Activated naive CD4-positive, alpha-beta T cell treated with anti-CD3 and anti-CD28 coated beads, Interleukin-2, amount 10 ng/mL, durations not matched to agents 7 days and 5 days (primary cell): ENCODE measurements at places on chromosomes 13 and 19.

DNA sequence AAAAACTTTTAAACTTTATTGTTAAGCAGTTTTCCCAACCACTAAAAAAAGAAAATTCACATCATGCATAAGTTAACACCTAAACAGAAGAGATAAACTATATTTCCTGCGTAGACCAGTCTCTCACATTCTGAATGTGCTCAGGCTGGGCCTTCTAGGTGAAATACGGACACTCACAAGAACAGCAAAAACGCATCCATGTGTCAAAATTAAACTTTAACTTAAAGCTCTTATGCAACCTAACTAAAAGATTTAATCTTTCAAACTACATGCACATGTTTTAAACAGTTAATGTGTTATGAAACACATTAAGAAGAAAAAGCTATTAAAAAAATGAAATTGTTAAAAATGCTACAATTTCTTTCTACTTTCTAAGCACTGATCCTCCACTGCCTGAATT, 2.6 kb downstream of the SAFB2 start:
- DNase-seq, result no peak

DNA sequence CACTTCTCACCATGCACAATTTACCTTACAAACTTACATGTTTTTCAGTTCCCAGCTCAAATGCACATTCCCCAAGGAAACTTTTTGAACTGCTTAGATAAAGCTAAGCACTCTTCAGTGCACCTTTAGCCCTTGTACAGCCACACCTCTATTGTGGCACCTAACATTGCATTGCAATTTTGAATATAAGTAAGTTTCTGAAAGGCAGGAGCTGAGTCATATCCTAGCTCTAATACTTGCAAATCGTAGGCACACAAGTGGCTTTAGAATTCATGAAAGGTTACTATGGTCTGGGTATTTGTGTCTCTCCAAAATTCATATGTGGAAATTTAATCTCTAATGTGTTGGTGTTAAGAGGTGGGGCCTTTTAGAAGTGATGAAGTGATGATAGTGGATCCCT, 4.9 kb upstream of the ESD start:
- DNase-seq, result no peak

DNA sequence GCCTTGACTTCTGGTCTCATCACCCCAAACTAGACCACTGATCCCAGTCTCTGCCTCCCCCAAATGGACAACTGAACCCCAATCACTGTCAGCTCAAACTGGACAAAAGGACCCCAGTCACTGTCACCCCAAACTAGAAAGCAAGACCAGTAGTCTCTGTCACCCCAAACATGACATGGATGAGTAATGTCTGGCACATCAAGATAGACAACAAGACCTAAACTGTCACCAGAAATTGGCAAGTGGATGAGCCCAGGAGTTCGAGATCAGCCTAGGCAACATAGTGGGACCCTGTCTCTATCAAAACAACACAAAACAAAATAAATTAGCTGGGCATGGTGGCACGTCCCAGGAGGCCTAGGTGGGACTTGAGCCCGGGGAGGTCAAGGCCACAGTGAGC, 12.0 kb downstream of the RABAC1 start:
- no peak for DNase-seq

DNA sequence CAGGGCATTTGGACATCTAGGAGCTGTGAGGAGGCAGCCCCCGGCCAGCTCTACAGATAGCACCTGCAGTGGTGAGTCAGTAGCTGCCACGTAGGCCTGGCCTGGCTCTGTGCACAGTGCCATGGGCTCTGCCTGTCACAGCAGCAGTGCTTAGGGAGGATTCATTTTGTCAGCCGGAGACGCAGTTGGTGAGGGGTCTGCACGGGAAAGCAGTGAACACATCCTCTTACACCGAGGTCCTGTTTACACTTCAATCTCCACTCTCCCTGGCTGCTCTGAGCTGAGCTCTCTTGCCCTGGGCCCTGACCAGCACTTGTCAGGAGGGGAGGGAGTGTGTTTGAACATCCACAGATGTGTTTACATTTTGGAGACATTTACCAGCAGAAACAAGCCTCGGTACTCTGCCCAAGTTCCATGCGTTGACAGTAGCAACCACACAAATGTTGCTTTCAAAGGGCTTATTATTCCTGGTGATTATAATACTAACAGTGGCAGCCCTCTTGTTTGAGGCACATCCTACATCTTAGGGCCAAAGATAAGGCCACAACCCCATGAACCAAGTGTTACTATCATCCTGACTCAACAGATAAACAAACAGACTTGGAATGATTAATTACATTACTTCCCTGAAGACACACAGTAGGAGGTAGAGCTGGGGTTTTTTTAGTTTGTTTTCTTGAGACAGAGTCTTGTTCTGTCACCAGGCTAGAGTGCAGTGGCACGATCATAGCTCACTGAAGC, 148.9 kb downstream of the USP12 start:
- no peak for DNase-seq

GRCh38 chr19:11496391-11497163, 9.1 kb downstream of the ZNF653 start:
- peak; percentile 72 for DNase-seq

DNA sequence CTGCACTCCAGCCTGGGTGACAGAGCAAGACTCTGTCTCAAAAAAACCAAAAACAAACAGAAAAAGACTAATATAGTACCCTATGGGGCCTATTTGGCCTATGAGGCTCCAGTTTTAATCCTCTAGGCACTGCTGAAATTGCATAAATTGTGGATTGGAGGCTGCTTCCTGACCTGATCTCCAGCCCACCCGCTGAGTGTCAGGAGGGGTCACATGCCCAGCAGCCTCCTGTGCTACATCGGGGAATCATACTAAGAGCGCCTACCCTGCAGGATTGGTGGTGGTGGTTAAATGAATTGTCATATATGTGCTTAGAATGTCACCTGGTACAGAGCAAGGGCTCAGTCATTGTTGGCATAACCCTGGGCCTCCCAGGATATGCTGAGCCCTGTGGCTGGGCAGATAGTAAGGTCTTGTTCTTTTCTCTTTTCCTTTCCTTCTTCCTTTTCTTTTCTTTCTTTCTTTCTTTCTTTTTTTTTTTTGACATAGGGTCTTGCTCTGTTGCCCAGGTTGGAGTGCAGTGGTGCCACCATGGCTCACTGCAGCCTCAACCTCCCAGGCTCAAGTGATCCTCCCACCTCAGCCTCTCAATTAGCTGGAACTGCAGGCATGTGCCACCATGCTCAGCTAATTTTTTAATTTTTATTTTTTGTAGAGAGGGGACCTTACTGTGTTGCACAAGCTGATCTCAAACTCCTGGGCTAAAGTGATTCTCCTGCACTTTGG, 31.3 kb downstream of the LTBP4 start:
- DNase-seq, result no peak

DNA sequence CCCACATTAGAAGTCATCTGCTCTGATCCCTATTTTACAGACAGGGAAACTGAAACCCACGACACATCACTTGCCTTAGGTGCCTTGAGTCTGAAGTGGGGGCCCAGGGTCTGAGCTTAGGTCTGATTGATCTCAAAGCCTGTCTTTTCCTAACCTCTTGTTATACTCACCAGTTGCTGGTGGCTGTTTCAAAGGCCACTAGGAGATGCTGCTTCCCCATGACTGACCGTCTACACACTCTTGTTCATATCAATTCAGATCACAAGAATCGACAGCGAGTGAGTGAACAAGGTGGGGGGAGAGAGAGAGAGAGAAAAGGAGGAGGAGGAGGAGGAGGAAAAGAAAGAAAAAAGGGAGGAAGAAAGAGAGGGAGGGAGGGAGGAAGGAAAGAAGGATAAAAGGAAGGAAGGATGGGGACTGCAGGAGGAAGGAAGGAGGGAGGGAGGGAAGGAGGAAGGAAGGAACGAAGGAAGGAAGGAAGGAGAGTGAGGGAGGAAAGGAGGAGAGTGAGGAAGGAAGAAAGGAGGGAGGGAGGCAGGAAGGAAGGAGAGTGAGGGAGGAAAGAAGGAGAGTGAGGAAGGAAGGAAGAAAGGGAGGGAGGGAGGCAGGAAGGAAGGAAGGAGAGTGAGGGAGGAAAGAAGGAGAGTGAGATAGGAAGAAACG, 3.3 kb downstream of the OR10H1 start:
- DNase-seq, result peak; percentile 50

GRCh38 chr19:19997656-19998268, 41.5 kb downstream of the ZNF682 start:
- DNase-seq, result peak; percentile 45

DNA sequence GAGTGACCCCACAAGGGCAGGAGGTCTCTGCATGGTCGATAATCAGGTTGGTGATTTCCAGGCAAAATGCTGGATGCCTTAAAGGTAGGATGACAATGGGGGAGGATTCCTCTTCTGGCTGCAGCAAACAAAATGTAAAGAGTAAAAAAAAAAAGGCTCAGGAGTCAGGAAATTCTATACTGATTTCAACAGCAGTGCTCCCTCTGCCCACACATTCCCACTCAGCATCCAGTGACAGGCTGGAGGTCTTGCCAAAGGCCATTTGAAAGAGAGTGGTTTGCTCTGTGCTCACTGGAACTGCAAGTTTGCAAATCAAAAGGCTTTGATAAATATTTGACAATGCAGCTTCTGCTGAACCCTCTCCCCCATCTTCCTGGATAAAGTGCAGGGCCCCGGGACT, 135.4 kb downstream of the TNFRSF19 start:
- no peak for DNase-seq

- DNase-seq, result no peak
Observed at GRCh38 chr13:46369506-46370277, 17.4 kb downstream of the RUBCNL start.

DNA sequence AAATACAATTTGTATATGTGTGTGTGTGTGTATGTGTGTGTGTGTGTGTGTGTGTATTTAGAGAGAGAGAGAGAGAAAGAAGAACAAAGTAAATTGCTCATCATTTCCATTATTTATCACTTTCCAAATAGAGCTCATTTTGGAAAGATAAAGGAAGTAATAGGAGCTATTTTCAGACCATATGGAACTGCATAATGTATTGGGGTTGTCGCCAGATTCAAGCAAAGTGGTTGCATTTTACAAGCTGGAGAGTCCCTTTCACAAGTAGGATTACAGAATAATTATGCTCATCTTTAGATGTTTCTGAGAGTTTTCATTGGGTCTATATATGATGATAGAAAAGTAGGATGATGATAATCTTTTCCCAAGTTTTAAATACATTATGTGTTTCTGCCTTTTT, 842.7 kb upstream of the SLC10A2 start:
- no peak for DNase-seq

- no peak for DNase-seq
Observed at GRCh38 chr19:44954278-44954648, 917 bp upstream of the CLPTM1 start.

- DNase-seq, result no peak
Observed at GRCh38 chr13:38804536-38804935, 117.7 kb downstream of the FREM2 start.

GRCh38 chr19:39415111-39416046, 2.9 kb downstream of the PLEKHG2 start:
- DNase-seq, result no peak

DNA sequence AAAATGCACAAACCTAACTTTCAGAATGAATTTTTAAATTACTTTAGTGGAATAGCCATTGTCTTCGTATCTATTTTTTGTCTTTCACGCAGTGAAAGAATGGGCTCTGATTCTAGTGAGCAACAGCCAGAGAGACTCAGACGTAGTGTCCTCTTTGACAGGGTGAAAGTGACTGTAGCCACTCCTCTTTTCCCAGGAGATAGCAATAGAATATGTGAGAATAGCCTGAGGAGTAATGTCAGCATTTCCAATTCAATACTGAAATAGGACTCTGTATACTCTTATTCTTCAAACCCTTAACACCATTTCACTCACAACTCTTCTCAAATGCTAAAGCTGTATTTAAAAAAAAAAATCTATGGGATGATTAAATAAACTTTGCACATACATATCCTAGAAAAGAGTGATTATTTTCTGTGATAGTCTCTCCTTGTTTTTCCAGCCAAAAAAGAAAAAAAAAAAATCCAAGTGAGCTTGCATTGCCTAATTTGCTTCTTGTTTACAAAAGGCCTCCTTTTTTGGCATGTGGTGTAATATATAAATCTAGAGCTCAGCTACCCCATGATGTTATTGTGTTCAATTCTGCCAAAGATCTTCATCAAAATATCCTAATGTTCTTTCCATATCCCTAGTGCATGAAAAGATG, 626.1 kb upstream of the SLITRK6 start:
- no peak for DNase-seq

DNA sequence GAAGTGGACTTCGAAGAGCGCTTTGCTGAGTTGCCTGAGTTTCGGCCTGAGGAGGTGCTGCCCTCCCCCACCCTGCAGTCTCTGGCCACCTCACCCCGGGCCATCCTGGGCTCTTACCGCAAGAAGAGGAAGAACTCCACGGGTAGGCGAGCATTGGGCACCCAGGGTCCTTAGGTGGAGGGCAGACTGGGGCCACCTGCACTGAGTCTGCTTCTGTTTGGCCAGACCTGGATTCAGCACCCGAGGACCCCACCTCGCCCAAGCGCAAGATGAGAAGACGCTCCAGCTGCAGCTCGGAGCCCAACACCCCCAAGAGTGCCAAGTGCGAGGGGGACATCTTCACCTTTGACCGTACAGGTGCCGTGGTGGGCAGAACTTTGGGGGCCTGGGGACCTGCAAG, 8.0 kb upstream of the PRR19 start:
- DNase-seq, result no peak

DNA sequence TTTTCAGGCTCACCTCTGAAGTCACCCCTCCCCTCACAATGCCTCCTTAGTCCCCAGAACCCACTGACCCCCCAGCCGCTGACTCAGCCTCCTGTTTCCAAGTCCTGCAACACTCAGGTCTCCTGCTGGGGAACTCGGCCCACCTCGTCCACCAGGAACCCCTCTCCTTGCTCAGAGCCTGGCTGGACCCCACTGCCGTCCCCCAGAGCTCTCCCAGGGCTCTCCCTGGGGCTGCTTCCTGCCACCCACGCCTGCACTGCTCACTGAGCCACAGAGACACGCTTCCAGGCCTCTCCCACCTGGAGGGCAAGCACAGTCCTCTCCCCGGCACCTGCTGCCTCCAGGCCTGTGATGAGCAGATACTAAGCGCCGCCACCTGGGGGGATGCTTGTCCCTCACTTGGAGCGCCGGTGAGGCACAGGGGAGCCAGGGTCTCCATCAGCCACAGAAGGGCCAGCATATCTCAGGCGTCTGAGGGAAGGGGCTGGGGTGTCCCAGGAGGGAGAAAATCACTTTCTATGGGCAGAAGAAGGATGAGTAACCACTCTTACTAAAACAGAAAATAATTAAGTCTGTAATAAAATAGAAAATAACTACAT, 53.8 kb downstream of the KLF2 start:
- DNase-seq, result peak; percentile 15
